ENCODE measurements at places on chromosomes 1 and 21.

DNA sequence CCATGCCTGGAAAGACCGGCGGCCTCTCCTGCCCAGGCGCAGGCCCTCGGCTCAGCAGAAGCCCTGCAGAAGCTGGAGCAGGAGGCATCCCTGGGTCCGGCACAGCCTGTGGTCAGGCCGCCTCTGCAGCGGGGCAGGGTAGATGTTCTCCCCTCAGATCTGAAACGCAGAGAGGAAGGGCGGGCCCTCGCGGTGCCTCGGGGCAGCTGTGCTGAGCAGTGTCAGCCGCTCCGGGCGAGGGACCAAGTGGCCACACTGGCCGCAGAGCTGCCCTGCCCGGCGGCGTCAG is 175.3 kb upstream of the ARHGEF16 start:
- no peak for DNase-seq

- DNase-seq, result peak; percentile 86
Measured at GRCh38 chr1:156583821-156584622, 4.5 kb downstream of the TTC24 start.

- peak; percentile 6 for DNase-seq
Measured at GRCh38 chr1:193537266-193538002, 351.0 kb upstream of the B3GALT2 start.

DNA sequence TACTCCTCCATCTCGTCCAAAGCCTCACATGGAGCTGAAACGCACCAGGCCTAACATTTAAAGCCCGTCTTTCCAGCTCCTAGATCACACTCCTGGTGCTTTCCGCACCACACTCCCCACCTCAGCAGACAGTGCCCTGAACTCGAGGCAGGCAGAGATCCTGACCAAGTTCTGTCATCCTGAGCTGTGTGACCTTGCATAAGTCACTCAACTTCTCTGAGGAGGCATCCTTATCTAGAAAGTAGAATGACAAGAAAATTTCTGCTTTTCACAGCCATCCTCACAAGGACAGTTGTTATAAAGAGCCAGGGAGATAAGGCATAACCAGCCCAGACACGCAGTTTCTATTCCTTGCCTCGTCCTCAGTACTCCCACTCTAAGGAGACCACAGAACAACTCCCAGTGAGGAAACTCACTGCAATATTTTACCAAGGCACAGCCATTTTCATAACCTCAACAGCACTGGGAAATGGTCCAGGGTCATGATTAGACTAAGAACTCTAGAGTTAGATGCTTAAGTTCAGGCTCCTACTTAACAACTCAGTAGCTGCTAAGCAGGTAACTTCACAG is 3.1 kb downstream of the LRP8 start:
- peak; percentile 24 for DNase-seq

DNA sequence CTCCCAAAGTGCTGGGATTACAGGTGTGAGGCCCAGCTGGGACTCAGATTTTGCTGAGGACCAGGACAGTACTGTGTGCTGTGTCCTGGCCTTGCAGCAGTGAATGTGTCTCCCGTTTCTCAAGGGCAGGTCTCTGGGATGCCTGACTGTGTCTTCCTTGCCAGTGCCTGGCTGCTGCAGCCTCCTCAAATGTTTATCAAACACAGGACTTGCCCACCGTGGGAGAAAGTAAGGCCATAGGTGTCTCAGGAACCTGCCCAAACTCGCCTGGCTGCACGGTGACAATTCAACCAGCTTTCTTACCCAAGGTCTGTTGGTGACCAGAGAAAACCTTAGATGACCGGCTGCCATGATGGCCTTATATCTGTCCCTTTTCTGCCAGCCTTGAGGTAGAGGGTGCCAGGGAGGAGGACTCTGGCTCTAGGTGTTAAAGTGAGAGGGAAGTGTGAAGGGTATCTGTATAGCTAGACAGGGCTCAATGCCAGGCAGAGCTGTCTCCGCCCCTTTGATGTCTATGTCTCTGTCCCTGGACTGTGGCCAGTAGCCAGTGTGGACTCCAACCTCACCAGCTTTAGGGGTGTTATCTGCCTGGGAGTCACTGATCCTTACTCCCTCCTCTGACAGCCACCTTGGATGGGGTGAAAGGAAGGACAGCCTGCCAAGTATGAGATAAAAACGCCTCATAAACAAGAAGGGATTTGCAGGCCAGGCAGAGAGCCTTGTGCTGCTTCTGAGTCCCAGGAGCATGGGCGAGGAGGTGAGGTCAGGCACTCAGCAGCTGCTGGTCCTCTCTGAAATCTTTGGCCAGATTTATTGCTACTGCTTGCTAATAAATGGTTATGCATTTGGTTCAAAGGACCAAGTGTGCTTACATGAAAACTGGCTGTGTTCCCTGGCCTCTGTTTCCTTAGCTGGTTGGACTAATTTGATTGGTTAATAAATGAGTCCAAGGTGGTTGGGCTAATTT is 22.3 kb downstream of the IL6R start:
- DNase-seq, result no peak

DNA sequence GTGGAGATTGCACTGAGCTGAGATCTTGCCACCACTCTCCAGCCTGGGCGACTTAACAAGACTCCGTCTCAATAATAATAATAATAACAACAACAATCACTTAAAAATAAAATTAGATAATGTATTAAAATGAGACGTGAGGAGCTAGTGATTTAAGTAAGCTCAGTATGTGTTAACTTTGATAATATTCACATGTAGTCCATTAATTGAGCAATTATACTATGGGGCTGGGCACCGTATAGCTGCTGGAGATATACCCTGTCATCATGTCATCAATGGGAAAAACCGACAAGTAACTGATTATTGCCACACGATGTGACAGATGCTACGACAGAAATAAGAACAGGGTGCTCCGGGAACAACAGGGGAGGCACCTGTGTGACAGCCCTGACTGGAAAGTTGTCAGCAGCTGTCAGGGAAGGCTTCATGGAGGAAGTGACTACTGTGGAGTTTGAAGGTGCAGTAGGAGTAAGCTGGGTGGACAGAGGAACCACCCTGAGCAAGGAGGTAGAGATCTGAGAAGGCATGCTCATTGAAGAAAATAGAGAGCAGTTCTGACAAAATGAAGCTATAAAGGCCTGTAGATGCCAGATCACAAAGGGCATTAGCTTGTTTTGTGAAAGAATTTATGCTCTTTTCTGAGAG is 924 bp upstream of the CAMSAP2 start:
- peak; percentile 6 for DNase-seq

DNA sequence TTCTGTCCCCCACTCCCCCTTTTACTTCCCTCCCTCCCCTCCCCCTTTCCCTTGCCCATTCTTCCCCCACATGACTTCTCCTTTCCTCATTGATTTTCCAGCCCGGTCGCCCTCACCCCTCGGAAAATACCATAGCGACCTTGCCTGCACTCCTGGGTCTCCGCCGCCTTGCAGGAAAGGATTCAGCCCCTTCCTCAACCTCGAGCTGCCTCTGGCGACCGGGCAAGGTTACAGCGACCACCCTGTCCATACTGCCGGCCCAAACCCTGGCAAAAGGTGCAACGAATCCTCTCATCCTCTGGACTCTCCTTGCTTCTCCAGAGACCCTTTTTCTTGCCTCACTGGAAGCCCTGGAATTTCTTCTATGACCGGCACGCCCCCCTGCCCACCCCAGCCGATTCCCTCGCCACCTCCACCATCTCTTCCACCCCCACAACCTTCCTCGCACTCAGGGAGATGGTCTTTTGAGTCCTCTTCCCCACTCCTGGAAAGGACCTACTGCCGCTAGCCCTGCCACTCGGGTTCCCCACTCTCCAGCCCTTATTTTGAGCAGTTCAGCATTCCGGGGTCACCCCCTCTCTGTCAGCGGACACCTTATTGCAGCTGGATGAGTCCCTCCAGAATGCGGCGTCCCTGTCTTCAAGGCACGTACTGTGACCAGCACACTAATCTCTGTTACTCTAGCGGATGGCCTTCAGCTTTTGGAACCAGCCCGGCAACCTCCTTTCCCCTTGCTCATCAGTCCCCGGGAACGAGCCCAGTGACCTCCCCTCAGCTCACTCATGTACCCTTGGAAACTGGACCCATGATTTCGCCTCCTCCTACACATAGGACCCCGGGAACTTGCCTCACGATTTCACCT is 846 bp downstream of the NSUN4 start:
- DNase-seq, result no peak

DNA sequence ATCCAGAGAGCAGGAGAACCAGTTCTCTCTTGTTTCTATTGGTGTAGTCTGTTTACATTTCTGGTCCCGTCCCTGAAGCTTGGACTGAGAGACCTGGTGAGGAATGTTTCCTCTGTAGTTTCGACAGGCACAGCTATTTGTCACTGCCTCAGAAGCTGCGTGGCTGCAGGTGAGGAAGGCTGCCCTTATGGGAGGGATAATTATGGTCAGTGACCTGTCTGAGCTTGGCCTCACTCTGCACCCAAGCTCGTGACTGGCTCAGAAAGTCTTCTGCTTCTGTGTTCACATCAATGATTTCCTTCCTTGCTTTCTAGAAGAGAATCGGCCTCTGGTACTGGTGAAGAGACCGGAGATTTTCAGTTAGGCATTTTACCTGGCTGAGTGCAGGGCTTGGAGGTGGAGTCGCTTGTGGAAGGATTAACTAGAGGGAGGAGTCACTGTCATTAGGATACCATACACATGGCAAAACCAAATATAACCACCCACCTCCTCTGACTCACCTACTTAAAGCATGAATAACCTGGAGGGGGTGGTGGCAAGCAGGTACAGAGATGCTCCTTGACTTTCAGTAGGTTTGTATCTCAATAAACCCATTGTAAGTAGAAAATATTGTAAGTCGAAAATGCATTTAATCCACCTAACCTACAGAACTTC is 19.9 kb upstream of the WDR26 start:
- no peak for DNase-seq

GRCh38 chr1:85570446-85571180 is 9.9 kb upstream of the CCN1 start:
- no peak for DNase-seq

GRCh38 chr1:39635205-39635870 is 4.1 kb downstream of the HEYL start:
- no peak for DNase-seq
